Activated naive CD8-positive, alpha-beta T cell treated with anti-CD3 and anti-CD28 coated beads, Interleukin-2, amount 10 ng/mL, durations not matched to agents 7 days and 5 days (primary cell): ENCODE measurements at places on chromosomes 2 and 18. TPM values are rescaled to one million over a fixed set of nuclear protein-coding genes. Genes with fewer than 3 reads are reported as not detected.

DNA sequence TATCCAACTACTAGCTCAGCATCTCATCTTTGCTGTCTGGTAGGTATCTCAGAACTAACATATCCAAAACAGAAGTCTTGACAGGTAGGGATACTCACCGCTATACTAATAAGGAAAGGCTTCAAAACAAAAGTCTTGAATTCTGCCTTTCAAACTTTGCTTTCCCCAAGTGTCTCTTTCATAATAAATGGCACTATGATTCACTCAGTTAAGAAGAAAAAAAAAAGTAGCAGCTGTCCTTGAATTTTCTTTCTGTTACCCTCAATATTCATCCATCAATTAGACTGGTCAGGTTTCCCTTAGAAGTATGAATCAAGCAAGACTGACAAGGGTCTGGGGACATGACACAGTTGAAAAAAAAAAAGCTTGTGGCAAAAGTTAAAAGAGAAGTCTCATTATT lies 175.1 kb downstream of the GULP1 start:
- H3K27me3 ChIP-seq, result peaks cover 2% of the 10 kb centered on the region
- no peak overlapping the region for H3K27ac ChIP-seq
- no peaks in the 10 kb centered on the region for H3K36me3 ChIP-seq

The PLB1 gene
- total RNA-seq, result 0.43 TPM

The B3GNT7 gene
- total RNA-seq, result 0.37 TPM

The DNER gene
- not detected for total RNA-seq

DNA sequence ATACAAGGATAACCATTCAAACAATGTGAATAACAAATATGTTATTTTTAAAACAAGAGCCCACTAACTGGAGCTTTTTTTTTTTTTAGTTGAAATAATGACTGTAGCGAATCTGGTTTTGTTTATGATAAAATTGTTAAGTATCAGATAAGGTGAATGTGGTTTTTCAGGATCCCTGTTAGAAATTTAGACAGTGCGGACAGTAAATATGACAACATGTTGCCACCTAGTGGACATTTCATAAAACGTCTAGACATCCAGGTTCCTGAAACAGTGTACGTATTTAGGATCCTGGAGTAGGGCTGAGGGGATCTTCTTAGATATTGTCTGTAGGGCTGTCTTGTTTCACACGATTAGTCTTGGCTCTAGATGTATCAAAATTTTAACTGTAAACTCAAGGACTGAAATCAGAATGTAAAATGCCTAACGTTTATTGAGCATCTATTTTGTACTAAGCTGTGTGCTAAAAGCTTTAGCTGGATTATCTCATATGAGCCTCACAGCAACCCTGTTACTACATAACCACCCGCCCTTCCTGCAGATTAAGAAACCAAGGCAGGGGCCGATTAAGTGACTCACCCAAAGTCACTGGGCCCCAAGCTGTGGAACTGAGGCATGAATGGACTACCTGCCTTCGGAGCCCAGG lies 23.9 kb upstream of the CCDC68 start:
- H3K36me3 ChIP-seq, result no peaks in the 10 kb centered on the region
- DNase-seq, result no peak
- no peak overlapping the region for H3K27ac ChIP-seq
- H3K4me1 ChIP-seq, result no peaks in the 10 kb centered on the region
- H3K27me3 ChIP-seq, result peaks cover 5% of the 10 kb centered on the region

DNA sequence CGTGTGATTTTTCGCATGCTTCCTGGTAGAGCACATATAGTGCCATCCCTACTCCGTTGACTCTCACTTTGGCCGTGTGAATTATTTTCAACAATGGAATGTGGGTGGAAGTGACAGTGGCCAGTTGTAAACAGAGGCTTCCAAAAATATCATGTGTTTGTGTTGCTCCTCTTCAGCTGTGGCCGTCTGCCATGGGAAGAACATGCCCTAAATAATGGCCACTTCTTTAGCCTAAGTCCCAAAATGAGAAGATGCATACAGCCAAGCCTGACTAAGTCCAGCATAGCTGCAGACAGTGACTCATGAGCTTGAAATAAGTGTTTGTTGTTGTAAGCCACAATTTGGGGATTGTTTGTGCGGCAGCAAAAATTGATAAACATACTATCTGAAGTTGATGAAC lies 8.9 kb upstream of the GALNT1 start:
- DNase-seq, result no peak
- H3K27ac ChIP-seq, result no peak overlapping the region
- no peak overlapping the region for H3K4me3 ChIP-seq
- peaks cover 26% of the 10 kb centered on the region for H3K4me1 ChIP-seq

GRCh38 chr18:59669872-59670657 lies 27.2 kb downstream of the CCBE1 start:
- no peak overlapping the region for H3K27ac ChIP-seq
- no peaks in the 10 kb centered on the region for H3K27me3 ChIP-seq
- no peaks in the 10 kb centered on the region for H3K36me3 ChIP-seq
- no peak for DNase-seq

GRCh38 chr2:113861740-113862139 lies 28.1 kb upstream of the ACTR3 start:
- no peak for DNase-seq
- no peak overlapping the region for H3K27ac ChIP-seq
- H3K36me3 ChIP-seq, result peaks cover 2% of the 10 kb centered on the region
- H3K27me3 ChIP-seq, result no peaks in the 10 kb centered on the region
- no peak overlapping the region for H3K4me3 ChIP-seq

- DNase-seq, result no peak
- H3K27ac ChIP-seq, result no peak overlapping the region
- peaks cover 77% of the 10 kb centered on the region for H3K27me3 ChIP-seq
- no peak overlapping the region for H3K4me3 ChIP-seq
- peaks cover 2% of the 10 kb centered on the region for H3K4me1 ChIP-seq
Observed at GRCh38 chr2:198316852-198317396, 512.5 kb downstream of the PLCL1 start.

DNA sequence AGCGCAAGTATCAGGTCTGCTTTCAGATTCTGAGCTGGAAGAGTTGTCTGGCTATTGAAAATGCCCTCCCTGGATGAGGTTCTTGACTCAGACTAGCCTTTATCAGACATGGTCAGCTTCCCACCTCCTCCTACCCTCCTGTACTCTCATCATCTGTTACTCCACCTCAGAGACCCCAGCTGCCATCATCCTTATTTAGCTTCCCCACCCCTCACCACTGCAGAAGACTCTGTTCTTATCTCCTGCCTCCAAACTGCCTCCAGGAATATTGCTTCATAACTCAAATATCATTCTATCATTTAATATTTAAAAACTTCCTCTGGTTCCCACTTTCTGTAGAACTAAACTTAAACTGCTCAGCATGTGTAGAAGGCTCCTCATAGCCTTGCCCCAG lies 31.1 kb upstream of the PPP3R1 start:
- no peak for DNase-seq
- H3K36me3 ChIP-seq, result no peaks in the 10 kb centered on the region
- no peak overlapping the region for H3K27ac ChIP-seq

The FIGN gene
- not detected for total RNA-seq

GRCh38 chr2:119011162-119011909 lies 69.3 kb downstream of the MARCO start:
- peaks cover 5% of the 10 kb centered on the region for H3K4me1 ChIP-seq
- H3K36me3 ChIP-seq, result no peaks in the 10 kb centered on the region
- no peak overlapping the region for H3K27ac ChIP-seq
- peak; percentile 55 for DNase-seq
- no peak overlapping the region for H3K4me3 ChIP-seq
- peaks cover 15% of the 10 kb centered on the region for H3K27me3 ChIP-seq

DNA sequence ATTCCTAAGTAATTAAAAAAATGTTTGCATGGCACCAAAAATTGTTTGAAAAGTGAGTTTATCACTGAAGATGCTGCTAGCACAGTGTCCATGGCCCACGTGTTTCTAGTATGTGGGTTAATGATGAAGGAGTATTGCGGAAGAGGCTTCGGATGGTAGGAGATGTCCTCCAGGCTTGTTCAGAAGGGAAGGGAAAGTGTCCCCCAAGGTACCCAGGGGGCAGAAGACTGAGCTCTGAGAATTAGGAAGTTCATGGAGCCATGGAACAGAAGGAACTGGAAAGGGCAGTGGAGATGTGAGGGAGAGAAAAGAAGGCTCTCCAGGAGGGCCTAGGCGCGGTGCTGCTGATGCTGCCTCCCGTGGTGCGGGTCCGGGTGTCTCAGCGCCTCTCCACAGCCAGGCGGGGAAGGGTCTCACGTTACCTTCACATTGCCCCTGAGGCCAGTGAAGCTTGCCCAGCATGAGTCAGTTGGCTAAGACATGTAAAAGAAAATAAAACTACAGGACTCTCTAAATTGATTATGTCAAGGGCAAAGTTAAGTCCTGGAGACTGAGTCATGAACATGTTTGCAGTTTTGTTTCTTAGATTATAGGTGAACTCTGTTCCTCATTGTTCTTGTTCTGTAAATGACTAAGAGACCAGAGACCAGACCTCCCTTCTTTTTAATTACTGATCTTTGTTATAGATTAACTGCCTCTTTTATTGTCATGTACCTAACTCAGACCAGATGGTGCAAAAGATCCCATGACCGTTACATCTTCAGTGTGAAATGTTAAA lies 89.0 kb downstream of the MTCL1 start:
- no peak overlapping the region for H3K27ac ChIP-seq
- DNase-seq, result no peak
- peaks cover 2% of the 10 kb centered on the region for H3K4me1 ChIP-seq
- H3K27me3 ChIP-seq, result peaks cover 20% of the 10 kb centered on the region
- no peaks in the 10 kb centered on the region for H3K36me3 ChIP-seq
